EH (cell line): ENCODE measurements at places on chromosomes 7 and 10.

DNA sequence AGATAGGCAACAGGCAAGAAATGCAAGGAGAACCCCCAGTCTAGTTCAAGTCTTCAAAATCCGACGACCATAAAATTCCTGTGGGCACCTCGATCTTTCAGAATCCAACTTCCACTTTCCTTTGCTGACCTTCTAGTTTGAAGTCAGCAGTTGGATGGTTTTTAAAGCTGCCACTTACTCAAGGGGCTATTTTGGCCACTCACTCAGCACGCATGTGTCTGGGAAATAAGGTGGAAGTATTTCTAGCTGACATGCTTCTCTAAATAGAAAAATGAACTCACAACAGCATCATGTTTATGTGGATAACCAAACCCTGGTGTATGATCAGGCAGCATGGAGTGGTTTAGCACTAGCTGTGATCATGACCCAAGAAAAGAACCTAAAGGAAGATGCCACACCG is at the start of gene NRAP:
TSS of gene NRAP (minus strand) at position 134 of the 400 bp plus-strand sequence. CDS start 159 bp downstream, outside the sequence.
- no peak for DNase-seq

- DNase-seq, result no peak
Measured at GRCh38 chr10:103734731-103735130, 120.6 kb downstream of the SH3PXD2A start.

DNA sequence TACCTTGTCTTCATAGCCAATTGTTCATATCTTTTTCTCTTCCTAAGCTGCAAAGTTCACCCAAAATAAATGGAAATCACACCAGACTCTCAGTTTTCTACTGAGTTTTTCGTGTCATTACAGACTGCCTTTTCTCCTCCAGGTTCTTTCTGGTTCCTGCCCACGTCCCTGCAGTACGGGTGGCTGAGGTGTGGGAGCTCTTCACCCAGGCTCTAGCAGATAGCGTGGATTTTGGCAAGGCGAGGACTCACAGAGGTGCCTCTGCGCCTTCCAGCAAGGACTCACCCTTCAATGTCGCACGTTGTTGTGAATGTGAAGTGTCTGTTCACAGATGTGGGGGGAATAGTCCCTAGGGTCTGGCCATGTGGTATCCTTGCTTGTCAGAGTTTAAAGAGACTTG is 71.6 kb downstream of the ABCA13 start:
- DNase-seq, result no peak

GRCh38 chr7:155533827-155534690 is 12.3 kb downstream of the CNPY1 start:
- DNase-seq, result peak; percentile 13

GRCh38 chr7:157495594-157495993 is 158.8 kb downstream of the DNAJB6 start:
- DNase-seq, result no peak

DNA sequence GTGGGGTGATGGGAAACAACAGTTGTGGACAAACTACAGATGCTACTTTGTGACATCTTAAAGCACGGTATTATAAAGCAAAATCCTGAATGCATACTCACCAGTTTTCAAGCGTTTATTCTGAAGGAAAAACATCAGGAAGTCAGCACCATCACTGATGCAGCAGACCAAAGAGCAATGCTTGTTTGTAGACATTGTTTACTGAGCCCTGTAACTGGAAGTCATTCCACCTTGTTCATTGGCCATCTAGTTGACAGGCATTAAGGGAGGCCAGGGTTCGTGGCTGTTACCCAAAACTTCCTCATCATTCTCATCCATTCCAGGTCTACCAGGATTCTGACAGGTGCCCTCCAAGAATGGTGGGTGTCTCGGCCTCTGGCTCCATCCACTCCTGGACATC is 55.3 kb upstream of the FAM204A start:
- no peak for DNase-seq

GRCh38 chr7:129423700-129424410 is 10.4 kb upstream of the STRIP2 start:
- DNase-seq, result peak; percentile 44

- DNase-seq, result peak; percentile 50
Measured at GRCh38 chr7:35253710-35254495, at the start of gene TBX20. TSS of gene TBX20 (minus strand) at chr7:35254100. CDS start at chr7:35253620, 480 bp downstream.

- no peak for DNase-seq
Measured at GRCh38 chr7:75878312-75878768, 494 bp upstream of the RHBDD2 start.

- no peak for DNase-seq
Measured at GRCh38 chr7:990933-991728, 8.2 kb downstream of the CYP2W1 start.

- DNase-seq, result no peak
Measured at GRCh38 chr7:47259682-47260081, 322.2 kb downstream of the TNS3 start.

DNA sequence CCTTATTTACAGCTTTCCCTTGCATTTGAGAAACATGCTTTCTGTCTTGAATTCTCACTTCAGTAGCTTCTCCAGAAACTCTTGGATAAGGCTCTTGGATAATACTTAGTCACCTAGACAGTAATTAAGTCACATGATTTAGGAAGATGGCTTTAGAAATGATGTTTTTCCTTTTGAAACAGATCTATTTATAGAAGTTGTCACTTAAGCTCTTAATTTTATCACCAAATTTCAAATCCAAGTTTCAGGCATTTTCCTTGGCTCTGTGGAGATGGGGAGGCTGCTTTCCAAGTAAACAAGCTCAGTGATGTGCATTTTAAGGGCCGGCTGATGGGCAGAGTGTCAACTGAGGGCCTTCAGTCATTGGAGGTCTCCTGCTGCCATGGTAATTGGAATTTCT is 130.3 kb downstream of the SRI start:
- no peak for DNase-seq

- peak; percentile 99 for DNase-seq
Measured at GRCh38 chr10:78255796-78256638, 222.4 kb downstream of the RPS24 start.

GRCh38 chr10:116538992-116539391 is 6.7 kb upstream of the PNLIP start:
- DNase-seq, result no peak

DNA sequence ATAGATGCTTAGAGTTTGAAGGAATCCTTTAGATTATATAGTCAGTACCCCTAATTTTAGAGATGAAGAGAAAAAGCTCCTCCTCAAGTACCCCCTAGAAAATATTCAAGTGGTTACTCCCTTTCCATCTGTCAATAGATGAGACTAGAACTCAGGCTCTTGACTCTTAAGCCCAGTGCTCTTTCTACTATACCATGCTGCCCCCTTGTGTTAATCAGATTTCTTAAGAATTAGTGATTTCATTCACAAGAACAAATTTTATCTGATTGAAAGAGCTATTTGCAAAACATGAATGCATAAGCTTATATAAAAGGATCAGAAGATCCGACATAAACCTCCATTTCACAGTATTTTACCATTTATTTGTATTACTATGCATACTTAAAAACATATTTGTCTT is 179.3 kb downstream of the TFEC start:
- peak; percentile 53 for DNase-seq

DNA sequence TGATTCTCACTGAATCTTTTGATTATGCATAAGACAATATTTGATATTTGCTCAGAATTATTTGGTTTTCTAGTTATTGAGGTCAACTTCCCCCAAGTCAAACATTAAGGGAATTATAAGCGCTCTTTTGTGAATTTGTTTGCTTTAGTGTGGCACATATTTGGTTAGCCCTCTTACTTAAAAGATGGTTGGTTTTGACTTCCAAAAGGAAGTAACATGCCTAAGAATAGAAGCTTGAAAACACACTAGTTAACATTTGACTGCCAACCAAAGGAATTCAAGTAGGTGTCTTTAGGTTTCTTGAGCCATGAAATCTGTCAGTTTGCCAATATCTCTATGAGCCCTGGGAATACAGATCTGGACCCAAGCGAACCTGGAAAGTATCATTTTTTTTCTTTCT is 24.9 kb downstream of the STEAP4 start:
- DNase-seq, result no peak

DNA sequence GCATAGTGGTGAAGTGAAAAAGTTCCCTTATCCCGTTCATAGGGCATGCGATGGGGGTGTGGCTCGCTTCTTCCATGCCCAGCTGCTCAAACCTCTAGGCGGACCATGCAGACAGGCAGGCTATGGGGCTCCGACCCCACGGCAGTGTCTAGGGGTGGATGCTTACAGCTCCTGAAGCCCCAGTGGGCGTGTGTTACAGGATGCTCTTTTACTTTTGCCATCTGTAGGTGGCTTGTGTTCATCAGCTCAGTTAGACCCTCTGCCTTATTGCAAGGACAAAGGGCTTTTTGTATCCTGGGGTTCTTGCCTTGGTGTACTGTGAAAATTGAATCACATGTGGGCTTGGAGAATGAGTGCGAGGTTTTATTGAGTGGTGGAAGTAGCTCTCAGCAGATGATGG is at the start of gene MYL10:
TSS of gene MYL10 (minus strand) at position 126 of the 400 bp plus-strand sequence. CDS start 178 bp downstream, outside the sequence.
- DNase-seq, result no peak

- DNase-seq, result no peak
Measured at GRCh38 chr10:90939116-90939515, 18.2 kb upstream of the ANKRD1 start.
